Foreskin fibroblast (primary cell): ENCODE measurements at places on chromosomes 7 and 10.

DNA sequence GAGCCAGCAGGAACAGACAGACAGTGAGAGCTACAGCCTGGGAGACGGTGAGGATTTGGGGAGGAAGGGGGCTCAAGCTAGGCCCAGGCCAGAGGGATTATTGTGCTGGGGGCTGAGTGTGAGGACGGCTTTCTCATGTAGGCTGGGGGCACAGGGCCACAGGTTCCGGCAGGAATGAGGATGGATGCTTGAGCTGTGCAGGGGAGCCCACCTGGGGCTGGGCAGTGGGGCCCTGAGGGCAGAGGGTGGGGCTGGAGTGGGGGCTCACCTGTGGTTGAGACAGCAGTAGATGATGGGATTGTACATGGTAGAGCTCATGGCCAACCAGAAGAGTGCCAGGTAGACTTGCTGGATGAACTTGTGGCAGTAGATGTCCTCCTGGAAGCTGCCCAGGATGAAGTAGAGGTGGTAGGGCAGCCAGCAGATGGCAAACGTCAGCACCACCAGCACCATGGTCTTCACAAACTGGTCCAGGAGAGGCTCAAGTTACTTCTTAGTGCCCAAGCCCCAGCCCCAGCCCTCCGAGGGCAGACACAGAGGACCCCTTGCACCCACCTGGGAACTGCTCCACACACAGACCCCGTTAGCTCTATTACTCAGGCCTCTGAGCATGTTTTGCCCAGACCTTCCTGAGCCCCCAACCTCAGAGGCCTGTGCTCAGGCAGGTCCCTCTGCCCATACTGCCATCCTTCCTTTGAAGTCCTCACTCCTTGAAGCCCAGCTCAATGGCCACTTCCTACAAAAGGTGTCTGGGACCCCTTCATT is 9.7 kb downstream of the TACR2 start:
- no peak for DNase-seq

GRCh38 chr10:123995082-123995460 is 98.3 kb downstream of the CHST15 start:
- DNase-seq, result peak; percentile 26

- peak; percentile 51 for DNase-seq
These were observed 113.7 kb downstream of the RAB11FIP2 start for GRCh38 chr10:117933036-117933435.

DNA sequence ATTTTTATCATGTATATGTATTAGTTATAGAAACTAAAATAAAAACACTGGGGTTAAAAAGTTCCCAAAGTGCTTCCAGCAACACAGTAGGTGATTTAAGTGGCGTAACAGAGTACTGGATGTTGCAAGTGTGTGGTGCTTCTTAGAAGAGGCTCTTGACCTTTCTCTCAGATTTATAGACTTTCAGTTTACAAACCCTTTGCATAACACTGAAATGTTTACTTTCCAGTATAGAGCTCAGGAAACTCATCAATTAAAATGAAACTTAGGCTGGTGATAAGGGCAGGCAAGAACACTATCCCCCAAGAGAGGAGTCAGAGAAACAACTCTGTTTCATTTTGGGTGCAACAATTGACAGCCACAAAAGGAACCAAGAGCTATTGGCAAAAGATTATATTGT is 27.5 kb upstream of the SMC3 start:
- DNase-seq, result no peak

DNA sequence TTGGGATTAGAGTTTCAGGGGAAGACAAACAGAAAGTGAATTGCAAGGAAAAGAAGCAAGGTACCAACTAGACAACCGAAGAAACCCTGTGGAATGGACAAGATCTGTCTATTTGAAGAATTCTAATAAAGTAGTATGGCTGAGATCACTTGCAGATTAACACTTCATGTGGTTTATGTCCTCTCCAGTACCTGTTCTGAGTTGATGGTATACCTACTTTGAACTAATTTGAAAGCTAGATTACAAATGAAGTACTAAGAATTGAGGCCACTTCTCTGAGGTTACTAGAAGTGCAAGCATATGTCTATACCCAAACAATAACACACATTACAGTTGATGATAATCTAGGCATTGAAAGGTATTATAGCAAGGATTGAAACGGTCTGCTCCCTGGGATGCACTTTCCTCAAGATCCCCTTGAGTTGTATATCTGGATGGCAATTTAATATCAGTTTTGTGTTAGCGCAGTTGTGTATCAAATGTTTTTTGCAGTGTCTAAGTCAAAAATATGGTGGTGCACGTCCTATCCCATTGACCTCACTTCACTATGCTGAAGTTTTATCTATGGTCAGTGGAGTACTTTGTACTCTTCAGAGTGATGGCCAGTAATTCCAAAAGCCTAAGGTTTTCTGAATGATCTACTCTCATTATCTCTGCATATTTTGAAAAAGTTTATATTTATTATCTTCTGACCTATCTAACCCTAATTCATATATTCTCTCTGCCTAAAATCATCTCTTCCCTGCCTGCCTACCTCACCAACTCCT is 25.9 kb downstream of the ZNF277 start:
- DNase-seq, result no peak

GRCh38 chr7:116629051-116629463 is 42.9 kb upstream of the MET start:
- DNase-seq, result peak; percentile 45

- DNase-seq, result peak; percentile 89
These were observed 11.6 kb upstream of the SVIL start for GRCh38 chr10:29646238-29646902.

DNA sequence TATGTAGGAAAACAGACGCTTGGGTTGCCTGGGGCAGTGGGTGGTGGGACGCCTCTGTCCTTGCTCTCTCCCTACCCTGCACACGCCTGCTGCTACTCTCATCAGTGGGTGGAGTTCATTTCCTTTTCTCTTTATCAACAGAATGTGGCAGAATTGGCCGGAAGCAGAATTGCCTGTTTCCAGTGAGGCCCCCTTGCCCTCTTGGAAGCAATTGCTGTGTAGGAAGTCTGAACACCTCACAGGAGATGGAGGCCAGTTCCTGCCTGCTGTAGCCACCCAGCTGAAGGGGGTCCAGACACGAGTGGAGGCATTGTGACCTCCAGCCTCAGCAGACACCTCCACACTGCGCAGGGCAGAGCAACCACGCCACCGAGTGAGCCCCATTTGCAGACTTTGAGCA is 331.6 kb upstream of the ZNF32 start:
- no peak for DNase-seq

GRCh38 chr7:70033226-70033625 is 435.0 kb downstream of the AUTS2 start:
- DNase-seq, result no peak

GRCh38 chr10:132953428-132953827 is 11.1 kb upstream of the CFAP46 start:
- no peak for DNase-seq

DNA sequence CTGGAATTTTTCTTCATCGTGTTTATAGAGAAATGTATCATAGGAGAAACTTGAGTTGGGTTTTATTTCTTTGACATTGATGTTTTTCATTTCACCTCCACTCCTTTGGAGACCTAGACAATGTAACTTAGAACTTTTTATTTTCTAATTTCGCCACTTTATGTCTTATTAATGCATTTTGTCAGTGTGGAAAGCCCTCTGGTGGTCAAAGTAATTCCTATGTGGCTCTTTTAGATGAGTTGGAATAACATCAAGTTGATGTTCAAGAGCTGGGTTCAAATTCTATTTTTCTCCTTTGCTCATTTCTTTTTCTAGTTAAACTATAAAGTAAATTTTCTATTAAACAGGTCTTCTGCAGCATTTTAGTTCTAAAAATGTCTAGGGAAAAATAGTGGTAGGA is 478.6 kb downstream of the LRMDA start:
- peak; percentile 53 for DNase-seq

GRCh38 chr7:17099083-17099973 is 199.1 kb upstream of the AHR start:
- peak; percentile 58 for DNase-seq

DNA sequence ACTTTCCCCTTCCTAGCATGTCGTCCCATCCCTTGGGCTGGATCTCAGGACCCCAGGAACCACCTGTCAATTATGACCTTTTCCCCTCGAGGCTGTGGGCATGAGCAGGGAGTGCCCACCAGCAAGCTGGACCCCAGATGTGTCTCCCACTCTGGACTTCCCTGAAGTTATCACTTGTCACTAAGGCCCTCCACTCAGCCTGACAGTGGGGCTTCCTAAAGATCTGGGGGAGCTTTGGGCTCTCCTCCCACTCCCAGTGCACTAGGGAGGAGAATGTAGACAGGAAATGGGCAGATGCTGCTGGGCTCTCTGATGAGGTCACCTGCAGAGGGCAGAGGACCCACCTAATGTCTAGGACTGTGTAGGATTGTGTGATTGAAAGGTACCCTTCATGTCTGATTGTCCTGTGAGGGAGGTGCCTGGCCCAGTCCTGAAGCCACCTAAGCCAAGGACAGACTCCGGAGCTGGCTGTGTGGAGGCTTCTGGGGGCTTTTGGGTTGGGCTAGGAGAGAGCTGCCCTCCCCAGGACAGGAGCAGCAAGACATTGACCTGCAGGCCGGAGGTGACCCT is 18.7 kb downstream of the MYO1G start:
- DNase-seq, result no peak

GRCh38 chr7:50473531-50473930 is 23.4 kb upstream of the FIGNL1 start:
- no peak for DNase-seq
